ENCODE measurements at places on chromosomes 5 and 9. TPM values are rescaled to one million over a fixed set of nuclear protein-coding genes. Genes with fewer than 3 reads are reported as not detected.

- no peak for DNase-seq
Observed at GRCh38 chr9:82539856-82540579, 522.9 kb downstream of the RASEF start.

DNA sequence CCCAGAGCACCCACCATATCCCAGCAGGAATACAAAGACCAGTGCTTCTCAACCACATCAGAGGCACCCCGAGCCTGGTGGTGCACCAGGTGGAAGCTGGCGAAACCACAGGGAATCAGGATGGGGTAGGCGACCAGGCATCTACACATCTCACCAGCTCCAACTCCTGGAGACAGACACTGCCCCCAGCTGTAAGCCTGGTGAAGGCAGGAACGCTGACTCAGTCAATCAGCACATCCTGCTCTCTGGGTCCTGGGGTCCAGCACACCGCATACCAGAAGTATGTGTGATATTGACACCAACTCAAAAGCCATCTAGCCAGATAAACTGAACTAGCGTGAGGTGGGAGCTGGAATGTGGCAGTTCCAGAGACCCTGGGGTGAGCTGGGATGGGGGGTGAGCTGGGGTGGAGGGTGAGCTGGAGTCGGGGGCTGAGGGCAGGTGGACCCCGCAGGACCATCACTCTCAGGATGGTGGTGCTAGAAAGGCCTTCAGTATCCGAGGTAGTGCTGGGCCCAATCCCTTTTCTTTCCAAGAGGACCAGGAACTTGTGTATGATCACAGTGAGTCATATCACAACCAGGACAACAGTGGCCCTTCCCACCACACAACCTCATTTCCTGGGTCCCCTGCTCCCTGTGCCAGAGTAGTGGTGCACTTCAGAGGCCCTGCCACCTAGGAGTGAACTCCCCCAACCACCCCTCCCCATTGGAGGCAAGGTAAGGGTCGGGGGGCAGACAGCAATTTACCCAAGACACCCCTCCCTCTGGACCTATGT lies 2.5 kb downstream of the DBN1 start:
- DNase-seq = no peak

The HSPB3 gene
- total RNA-seq = not detected

GRCh38 chr5:133396814-133397213 lies 215.5 kb downstream of the FSTL4 start:
- no peak for DNase-seq

The MGAT4B gene
- 207 TPM for total RNA-seq

DNA sequence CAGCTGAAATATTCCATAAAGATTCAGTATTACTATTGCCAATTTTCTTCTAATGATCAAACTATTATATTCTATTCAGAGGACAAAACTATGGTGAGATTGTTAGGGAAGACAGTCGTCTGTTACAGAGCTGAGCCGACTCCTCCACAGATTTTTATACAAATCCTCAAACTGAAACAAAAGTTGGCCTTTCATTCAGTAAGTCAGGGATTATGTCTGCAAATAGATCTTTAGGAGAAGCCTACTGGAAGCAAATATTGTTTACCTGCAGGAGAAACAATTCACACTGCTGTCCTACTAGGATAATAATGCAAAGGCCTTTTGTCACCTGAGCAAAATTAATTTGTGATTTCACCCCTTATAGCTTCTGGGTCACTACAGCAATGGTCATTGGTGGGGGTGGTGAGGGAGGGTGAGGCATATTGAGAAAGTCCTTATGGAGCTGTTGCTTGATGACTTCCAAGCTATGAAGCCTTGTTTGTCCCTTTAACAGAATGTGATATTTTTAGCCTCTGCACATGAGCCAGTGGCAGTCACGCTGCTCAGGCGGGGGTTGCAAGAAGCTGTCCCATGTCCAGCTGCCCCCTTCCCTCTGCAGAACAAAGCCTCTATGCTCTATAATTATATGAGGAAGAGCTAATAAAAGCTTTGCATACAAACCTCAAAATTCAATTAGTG lies 200.5 kb upstream of the KLF9 start:
- no peak for DNase-seq

- DNase-seq = no peak
Observed at GRCh38 chr5:108898707-108899106, 151.0 kb downstream of the FER start.

DNA sequence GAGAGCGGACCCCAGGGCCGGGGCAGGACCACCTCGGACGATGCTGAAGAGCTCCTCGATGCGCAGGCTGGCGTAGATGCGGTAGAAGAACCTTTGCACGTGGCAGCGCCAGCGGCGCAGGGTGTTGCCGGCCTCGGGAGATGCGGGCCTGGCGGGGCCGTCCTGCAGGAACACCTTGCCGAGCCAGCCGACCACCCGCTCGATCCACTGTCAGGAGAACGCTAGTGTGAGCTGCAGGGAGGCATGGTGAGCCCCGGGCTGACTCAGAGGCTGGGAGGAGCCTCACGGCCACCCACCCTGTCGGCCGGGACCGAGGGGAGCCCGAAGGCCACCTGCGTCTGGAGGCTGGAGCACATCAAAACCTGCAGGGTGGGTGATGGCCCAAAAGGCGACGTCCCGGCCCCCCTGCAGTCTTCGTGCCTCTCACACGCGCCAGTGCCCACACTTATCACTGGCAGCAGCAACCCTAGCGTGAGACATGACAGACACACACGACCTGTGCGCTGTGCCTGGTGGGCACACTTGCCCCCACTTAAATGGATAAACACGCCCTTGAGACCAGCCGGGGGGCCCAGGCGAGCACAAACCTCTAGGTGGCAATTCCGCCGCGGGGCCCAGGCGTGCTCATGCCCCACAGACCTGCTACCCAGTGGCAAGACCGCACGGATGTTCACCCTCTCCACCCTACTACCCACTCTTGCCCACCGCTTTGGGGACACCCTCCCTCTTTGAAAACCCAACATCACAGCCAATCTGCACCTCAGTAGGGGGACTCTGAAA lies 3.3 kb downstream of the ANAPC2 start:
- DNase-seq = no peak

The RXRA gene
- total RNA-seq = 64.1 TPM

The GPR151 gene
- total RNA-seq = not detected

- no peak for DNase-seq
Observed at GRCh38 chr5:149358294-149358651, 427 bp downstream of the PCYOX1L start.

The ZBED3 gene
- total RNA-seq = 0.64 TPM

GRCh38 chr9:128077847-128078503 lies 9.9 kb downstream of the SLC25A25 start:
- DNase-seq = no peak

- no peak for DNase-seq
Observed at GRCh38 chr5:110899566-110900412, 161.0 kb downstream of the SLC25A46 start.

The MEF2C gene
- 138 TPM for total RNA-seq

DNA sequence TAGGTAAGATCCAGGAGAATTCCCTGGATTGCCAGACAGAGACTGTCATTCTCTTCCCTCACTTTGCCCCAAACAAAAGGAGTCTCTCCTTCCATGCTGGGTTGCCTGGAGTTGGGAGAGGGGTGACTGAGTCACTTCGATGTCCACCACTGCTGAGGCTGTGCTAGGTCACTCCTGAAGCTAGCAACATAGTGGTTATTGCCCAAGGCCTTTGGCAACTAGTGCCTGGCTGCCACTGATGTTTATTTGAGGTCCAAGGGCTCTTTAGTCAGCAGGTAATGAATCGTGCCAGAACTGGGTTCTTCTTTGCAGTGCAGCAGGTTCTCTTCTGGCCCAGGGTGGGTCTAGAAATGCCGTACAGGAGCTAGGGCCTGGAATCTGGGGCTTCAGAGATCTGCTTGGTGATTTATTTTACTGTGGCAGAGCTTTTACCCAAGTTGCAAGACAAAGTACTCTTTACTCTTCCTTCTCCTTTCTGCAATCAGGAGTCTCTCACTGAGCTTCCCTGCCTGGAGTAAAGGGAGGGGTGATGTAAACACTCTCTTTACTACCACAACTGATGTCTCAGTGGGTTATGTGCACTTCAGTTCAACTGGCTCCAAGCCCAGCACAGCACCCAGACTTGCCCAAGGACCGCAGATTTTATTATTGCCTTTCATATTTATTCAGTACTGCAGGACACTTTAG lies 155.7 kb upstream of the SH3GL2 start:
- DNase-seq = no peak

The EQTN gene
- total RNA-seq = not detected

The PTGR1 gene
- 86.2 TPM for total RNA-seq

The FBLL1 gene
- total RNA-seq = not detected

DNA sequence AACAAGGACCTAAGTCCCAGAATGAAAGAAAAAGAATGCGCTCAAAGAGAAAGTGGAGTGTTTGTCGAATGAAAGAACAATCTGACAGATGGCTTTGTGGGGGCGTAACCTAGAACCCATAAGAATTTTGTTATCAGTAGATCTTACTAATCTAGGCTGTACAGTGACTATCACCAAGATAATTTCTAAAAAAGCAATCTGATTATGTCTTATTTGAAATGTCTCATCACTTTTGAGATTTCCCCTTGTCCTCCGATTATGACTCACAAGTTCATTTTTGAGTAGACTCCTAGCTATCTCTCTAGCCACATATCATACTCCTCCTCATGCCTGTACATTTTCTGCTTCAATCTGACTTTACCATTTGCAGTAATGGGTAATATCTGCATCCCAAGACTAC lies 135.6 kb upstream of the SMARCA2 start:
- DNase-seq = no peak

DNA sequence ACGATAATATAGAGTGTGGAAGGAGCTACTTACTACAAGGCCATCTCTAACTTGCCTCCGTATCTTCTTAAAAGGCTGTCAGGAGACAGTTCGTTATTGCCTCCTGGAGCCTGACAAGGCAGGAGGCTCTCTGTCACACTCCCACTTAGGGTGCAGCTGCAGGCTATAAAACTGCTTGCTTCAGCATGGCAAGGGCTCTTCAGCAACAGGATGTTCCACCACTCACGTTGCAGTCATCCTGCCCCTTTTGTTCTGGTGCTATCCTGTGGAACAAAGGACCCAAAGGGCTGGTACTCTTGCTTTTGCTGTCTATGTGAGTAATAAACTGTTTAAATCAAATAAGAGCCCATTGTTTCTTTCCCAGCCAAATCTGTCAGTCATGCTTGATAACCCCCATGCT lies 508.9 kb downstream of the NTRK2 start:
- DNase-seq = no peak

GRCh38 chr9:111969622-111970021 lies 73.0 kb downstream of the UGCG start:
- DNase-seq = no peak

DNA sequence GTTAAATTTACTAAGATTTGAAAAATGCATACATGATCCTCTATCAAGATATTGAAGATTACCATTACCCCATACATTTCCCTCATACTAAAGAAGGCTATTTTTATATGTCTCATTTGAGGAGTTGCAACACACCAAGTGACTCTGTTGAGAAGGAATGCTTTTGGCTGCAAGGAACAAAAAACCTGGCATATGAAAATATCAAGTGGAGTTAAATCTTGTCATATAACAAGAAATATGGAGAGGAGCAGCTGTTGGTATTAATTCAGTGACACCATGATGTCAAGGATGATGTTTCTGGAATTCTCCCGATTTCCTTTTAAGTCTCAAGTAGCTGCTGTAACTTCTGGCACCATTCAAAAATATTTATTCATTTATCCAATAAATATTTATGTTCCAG lies 193.8 kb downstream of the CSNK1G3 start:
- DNase-seq = no peak

DNA sequence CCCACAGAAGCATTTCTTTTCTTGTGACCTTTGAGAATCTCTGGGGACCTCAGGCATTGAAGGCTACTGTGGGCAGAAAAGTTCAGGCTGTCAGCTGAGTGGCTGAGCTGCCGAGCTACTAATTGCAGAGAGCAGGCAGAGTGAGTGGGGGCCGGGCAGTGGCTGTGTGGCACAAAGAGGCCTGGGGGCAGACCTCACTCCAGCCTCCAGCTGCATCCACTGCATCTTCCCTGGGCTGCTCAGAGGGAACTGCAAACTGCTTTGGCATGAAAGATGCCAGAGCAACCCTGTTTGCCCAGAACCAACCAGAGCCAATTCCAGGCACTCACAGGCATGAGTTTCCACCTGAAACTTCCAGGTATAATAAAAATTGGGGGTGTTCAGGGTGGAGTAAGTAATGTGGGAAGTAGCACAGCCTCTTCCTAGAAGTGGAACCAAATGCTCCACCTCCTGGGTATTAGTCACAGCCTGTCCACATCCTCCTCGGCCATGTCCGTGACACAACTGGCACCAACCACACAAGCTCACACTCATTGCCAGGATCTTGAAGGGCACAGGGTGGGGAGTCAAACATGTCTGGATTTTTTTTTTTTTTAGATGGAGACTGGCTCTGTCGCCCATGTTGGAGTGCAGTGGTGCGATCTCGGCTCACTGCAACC lies 548.9 kb downstream of the BNC2 start:
- peak; percentile 79 for DNase-seq

The PCDHAC2 gene
- total RNA-seq = not detected

- no peak for DNase-seq
Observed at GRCh38 chr5:72214168-72214567, 105.9 kb downstream of the MRPS27 start.

- no peak for DNase-seq
Observed at GRCh38 chr9:134704498-134704897, 62.9 kb downstream of the COL5A1 start.

DNA sequence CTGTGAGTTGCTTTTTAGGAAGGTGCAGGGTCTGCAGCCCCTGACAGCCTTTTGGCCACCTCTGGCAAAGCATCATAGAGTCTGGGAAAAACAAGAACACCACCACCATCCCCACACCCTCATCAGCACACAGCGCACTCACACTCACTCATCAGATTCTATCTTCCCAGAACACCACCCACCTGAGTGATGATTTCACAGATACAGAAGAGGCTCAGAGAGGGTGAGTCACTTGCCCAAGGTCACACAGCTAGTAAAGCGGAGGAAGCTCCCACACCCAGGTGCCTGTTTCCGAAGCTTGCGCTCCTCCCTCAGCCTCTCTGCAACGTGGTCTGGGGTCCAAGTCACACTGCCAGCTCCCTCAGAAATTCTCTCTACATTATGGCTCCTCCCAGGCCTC lies 41.8 kb upstream of the HRH2 start:
- no peak for DNase-seq

DNA sequence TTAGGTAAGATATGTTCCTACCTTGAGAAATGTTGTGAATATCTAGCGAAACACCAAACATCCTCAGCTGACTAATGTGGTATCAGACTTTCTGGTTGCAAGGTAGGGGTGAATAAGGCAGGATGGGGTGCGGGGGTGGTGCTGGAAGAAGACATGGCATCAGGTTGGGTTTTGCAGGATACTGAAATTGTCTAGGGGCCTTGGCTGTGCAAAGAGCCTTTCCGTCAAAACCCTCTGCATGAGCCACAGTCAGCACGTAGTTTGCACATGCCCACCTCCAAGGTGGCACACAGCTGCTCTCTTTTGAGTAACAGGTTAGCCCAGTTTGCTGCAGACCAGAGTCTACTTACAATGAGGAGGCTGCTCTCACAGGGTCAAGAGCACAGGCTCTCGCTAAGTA lies 42.0 kb downstream of the SFXN1 start:
- DNase-seq = no peak

The PGM5 gene
- 70.9 TPM for total RNA-seq

- no peak for DNase-seq
Observed at GRCh38 chr5:83396662-83397061, 74.9 kb upstream of the VCAN start.

- DNase-seq = no peak
Observed at GRCh38 chr5:180074462-180074861, 2.9 kb upstream of the RNF130 start.
